ENCODE measurements at places on chromosomes 1 and 21.
A peak's percentile ranks its signal among the peaks of the same experiment; 100 is the strongest.

DNA sequence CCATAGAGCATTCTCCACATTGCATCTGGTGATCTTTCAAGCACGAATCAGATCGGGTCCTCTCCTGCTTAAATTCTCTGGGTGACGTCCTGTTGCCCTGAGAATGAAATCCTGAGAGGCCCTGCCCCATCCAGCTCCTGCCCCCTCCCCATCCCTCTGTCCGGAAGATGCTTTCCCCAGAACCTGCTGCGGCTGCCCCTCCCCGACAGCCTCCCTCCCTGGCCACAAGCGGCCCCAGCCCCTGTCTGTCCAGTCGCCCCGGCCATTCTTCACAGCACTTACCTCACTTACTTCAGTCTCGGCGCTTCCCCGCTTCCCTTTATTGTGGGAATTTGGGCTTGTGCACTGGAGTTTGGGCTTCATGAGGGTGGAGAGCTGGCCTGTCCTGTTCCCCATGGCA, 40.3 kb downstream of the TAS1R2 start:
- no peak for DNase-seq

DNA sequence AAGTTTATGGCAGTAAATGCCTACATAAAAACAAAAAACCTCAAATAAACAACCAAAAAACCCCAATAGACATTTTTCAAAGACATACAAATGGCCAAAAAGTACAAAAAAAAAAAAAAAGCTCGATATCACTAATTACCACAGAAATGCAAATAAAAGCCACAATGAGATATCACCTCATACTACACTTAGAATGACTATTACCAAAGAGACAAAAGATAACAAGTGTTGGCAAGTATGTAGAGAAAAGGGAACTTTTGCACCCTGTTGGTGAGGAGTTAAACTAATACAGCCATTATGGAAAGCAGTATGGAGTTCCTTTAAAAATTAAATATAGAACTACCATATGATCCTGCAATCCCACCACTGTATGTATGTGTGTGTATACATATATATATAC, 21.1 kb downstream of the SLC25A24 start:
- DNase-seq: no peak

DNA sequence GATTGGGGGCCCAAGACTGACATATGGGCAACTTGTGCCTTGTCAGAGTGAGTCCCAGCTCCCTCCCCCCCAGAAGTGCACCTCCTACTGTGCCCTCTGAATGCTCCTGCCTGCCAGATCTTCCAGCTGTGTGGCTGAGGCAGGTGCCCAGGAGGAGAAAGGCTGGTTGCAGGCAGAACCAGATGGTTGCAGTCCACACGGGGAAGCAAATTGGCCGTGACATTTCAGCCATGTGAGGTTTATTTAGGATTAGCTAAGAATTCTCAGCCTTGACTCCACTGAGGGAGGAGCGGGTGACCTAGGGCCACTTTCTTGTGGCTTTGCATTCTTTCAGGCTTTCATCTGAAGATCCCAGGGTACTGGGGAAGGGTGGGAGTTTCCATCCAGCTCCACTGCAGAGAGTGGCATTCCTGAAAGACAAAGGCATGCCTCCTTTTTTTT, 33.8 kb downstream of the PEX14 start:
- DNase-seq: no peak

DNA sequence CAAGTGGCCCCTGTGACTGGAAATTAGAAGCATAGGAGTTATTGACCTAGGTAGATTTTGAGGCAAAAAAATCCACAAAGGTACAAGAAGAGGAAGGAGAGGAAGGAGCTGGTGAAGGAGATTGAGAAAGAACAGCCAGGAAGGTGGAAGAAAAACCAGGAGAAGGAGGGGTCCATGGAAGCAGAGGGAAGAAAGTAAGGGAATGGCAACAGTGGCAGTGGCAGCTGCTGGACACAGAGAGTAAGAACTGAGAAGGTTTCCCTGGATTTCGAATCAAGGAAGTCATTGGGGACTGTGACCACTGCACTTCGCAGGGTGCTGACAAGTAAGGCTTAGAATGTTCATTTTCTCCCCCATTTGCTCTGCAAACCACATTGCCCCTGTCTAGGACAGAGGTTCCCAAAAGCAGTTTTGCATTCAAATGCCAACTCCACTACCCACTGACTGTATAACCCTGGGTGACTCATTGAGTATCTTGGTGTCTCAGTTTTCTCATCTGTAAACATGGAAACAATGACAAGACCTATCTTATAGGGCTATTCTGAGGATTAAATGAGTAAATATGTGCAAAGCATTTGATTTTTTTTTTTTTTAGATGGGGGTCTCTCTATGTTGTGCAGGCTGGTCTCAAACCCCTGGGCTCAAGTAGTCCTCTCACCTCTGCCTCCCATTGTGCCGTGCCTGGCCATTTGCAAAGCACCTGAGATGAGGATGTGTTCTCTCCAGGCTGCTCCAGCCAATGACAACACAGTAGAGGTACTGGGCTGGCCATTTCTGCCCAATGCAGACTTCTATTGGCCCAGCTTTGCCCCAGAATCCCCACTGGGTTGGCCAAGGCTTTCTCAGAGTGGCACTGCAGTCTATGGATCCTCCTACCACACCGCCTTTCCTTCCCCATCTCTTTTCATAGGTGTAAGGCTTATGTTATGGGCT, 9.3 kb upstream of the CAPN2 start:
- DNase-seq: no peak

- no peak for DNase-seq
Observed at GRCh38 chr1:243731974-243732625, 117.9 kb downstream of the AKT3 start.

GRCh38 chr1:27353166-27353565, 11.3 kb downstream of the SYTL1 start:
- no peak for DNase-seq

GRCh38 chr1:2862814-2863647, 61.5 kb upstream of the TTC34 start:
- no peak for DNase-seq

DNA sequence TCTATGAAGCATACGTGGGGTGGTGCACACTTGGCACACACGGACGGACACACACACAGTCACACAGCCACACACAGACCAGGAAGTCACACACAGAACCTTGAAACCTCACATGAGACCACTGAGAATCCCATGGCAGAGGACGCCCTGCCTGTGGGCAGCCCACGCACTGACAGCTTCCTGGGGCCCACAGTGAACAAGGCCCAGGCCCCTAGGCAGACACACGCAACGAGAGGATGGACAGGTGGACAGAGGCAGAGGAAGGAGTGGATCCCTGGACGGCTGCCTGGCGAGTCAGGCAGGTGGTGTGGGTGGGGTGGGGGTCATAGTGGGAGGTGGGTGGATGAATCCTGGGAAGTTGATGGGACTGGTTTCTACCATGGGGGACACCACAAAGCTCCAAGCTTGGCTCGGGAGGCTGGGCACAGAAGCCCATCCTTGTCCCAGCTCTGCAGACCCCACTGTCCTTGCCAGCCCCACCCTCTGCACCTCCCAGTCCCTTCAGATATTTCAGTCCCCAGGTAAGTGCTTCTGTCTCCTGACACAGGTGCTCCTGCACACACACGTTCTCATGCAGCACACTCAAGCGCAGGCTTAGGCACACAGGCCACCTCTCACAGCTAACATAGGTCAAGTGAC, 49.1 kb downstream of the WNT9A start:
- DNase-seq: no peak

DNA sequence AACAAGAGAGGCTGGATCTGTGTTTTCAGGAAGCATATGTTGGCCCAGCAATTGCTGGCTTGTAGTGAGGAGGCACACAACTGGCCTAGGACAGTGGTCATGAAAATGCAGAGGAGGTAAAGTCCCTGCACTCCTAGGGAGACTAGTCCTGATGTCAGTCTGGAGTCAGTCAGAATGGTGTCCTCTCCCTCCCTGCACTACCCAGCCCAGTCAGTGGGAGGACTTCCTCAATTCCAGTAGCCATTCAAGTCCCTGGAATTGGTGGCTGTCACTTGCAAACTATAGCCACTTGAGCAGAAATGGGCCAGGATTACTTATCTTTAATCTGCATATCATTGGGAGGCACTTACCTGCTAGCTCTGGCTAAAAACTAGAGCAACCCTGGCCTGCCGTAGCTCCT, 18.6 kb downstream of the NDUFS5 start:
- DNase-seq: no peak

GRCh38 chr1:55623311-55623710, 408.1 kb upstream of the USP24 start:
- DNase-seq: no peak

GRCh38 chr21:35316456-35316855, 267.4 kb upstream of the RUNX1 start:
- DNase-seq: no peak

GRCh38 chr1:101075926-101076325, 50.3 kb upstream of the DPH5 start:
- DNase-seq: no peak

DNA sequence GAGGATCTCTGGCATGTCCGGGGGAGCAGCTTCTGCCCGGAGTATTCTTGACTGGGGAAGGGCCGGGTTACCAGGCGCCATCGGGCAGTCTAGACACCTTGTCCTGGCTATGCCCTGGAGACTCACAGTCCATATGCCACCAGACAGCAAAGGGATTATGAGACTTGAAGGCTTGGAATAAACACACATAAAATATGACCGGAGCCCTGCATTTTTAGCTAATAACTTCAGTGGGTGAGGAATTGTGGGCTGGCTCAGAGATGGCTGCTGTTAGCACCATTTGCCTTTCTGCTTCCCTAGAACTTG, 15.5 kb downstream of the NTPCR start:
- no peak for DNase-seq

GRCh38 chr1:9753121-9753531, 70.6 kb downstream of the CLSTN1 start:
- peak; percentile 83 for DNase-seq

DNA sequence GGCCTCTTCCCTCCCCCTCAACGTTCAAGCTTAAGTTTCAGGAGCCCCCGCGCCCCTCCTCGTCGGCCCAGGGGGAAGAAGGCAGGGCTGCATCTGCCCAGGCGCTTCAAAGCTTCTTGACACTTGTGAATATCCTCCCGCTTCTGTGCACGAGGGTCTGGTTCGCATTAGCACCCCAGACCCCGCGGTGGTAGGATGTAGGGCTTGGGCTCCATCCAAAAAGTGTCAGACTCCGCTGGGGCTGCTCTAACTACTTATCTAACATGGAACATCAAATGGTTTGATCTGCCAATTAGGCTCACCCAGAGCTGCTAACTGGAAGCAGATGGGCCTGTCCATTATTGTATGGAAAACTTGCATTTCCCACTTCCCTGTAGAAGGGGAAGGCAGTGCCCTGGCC, 28.9 kb downstream of the TAS1R2 start:
- DNase-seq: no peak

- peak; percentile 83 for DNase-seq
Observed at GRCh38 chr1:248926401-248927182, 20.6 kb downstream of the PGBD2 start.

GRCh38 chr1:84912726-84913554, 19.9 kb upstream of the LPAR3 start:
- DNase-seq: no peak

DNA sequence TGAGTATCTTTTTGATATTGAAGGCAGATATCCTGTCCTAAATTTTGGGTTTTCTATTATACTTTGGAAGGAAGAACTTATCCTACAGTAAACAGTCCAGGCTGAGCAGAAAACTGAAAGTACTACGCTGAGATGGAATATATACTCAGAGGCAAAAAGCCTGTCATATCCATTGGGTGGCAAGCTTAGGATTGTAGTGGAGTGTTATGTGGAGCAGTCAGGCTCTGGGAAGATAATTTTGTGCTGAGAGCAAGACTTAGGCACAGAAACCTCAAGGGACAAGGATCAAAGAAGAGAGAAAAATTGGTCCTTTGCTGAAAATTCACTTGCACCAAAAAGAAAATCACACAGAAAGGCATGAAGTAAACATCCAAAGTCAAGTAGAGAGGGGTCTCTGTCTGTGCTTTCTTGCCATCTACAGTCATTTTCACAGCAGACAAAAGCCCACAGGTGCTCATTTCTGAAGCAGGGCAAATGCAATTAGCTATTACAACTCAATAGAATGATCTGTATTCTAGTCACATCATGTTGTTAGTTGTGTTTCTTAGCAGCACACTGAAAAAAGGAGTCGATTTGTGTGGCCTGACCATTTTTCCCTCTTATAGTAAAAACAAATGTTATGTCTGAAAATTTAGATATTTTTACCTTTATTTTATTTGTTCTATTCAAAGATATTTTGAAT, 38.5 kb downstream of the CRB1 start:
- DNase-seq: no peak

GRCh38 chr1:204085876-204086275, 13.0 kb downstream of the SOX13 start:
- DNase-seq: no peak

GRCh38 chr1:56986397-56986796, 20.6 kb upstream of the C8B start:
- no peak for DNase-seq

DNA sequence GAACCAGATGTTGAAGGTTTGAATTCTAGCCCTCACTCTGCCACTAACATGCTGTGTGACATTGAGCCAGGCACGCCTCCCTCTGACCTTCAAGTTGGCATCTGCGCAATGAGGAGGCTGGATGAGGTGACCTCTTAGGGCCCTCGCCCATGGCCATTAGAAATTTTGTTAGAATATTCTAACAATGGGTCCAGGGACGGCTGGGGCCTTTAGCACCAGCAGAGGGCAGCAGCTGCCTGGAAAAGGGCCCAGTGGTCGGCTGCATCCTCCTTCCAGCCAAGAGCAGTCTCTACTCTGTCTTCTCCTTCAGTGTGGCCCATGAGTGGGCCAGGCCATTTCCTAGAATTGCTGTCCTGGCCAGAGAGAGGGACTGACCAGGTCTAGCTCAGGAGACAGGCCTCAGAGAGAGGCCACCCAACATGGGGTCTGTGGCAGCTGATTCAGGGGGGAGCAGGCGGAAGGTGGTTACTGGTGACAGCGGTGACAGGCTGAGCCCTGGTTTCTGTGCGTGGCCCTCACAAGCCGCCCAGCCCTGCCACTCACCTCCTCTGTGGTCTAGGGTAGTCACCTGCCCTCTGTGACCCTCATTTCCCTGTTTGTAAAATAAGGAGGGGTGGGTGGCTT, 101.3 kb upstream of the ACTL8 start:
- peak; percentile 33 for DNase-seq

DNA sequence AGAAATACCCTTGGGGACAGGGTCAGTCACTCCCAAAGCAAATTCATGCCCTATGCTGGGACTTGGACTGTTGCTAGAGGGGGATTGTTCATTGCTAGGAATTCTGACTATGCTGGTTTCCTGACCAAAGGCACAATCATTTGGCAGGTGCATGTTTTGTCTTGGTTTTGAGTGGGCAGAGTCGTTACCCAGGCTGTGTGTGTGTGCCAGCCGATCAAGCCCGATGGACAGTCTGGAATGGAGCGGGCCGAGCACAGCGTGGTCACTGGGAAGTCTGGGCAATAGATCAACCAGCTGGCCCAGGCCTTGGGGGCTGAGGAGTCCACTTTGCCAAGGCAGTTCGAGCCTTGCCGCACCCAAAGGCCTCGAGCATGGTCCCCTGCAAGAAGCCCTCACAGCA, 60.9 kb downstream of the HTR6 start:
- DNase-seq: no peak

GRCh38 chr1:20640183-20640597, 6.9 kb downstream of the PINK1 start:
- DNase-seq: peak; percentile 34

- peak; percentile 75 for DNase-seq
Observed at GRCh38 chr1:67390041-67390887, 39.9 kb downstream of the SERBP1 start.
